ENCODE measurements at places on chromosomes 2 and 18. TPM values are rescaled to one million over a fixed set of nuclear protein-coding genes. Genes with fewer than 3 reads are reported as not detected.

GKN1 gene
- polyA plus RNA-seq = not detected

STAM2 gene
- 10.1 TPM for polyA plus RNA-seq

YES1 gene
- polyA plus RNA-seq = 16.7 TPM

NEB gene
- not detected for polyA plus RNA-seq

SERPINB11 gene
- 0.12 TPM for polyA plus RNA-seq

BBS5 gene
- 4.4 TPM for polyA plus RNA-seq

STAT4 gene
- 0.47 TPM for polyA plus RNA-seq

- no peak for DNase-seq
Measured at GRCh38 chr2:170823088-170823897, 6.6 kb downstream of the GAD1 start.

- no peak for DNase-seq
Measured at GRCh38 chr2:106232638-106233349, 38.7 kb upstream of the UXS1 start.

DNA sequence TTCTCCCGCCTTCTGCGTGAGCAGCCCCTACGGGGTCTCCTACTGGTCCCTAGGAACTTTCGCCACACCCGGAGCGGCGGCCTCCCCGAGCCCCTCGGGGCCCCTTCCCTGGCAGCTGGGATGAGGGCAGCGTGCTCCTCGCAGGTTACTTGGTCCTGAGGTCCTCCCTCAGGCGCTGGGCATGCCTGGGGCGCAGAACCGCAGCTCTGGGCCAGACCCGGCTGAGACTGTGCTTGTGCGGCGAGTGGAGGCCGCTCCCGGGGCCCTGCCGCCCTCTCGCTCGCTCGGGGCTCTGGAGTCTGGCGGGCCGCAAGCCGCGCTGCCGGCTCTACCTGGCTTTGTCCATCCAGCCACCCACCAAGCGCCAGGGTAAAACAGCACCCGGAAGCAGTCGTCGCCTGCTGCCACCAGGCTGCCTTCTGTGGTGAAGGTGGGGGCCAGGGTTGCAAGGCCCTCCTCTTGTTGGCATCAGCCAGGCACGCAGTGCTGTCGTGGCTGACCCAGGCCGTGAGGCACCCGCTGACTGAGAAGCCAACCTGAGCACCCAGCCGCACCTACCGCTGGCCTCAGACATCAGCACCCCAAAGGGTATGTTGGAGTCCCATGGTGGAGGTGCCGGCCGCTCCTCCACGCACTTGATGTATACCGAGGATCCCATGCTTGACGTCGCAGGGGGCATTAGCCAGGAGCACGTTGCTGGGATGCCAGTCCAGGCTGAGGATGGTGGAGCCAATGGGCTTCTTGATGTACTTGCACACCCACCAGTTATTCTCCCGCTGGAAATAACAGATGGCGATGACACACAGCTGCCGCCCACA is 46.1 kb upstream of the PTH2R start:
- no peak for DNase-seq

DNA sequence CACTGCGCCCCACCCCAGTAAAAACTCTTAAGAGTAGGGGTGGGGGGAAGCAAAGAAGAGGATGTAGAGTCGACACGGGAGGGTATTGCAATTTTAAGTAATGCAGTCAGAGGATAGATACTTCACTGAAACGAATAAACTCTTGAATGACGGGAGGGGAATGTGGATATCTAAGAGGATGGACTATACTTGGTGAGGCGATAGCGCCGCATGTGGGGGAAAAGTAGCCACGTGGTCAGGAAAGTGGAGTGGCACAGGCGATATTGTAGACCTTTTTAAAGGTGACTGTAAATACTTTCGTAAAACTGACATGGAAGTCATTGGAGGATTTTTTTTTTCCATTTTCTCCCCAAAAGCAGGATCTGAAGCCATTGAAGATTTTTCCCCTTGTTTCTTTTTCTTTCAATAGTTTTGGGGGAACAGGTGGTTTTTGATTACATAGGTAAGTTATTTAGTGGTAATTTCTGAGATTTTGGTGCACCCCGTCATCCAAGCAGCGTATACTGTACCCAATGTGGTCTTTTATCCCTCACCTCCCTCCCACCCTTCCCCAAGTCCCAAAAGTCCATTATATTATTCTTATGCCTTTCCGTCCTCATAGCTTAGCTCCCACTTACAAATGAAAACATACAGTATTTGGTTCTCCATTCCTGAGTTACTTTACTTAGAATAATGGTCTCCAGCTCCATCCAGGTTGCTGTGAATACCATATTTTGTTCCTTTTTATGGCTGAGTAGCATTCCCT is 13.8 kb downstream of the CLK1 start:
- DNase-seq = no peak

- no peak for DNase-seq
Measured at GRCh38 chr2:84088656-84089055, 370.4 kb downstream of the SUCLG1 start.

- no peak for DNase-seq
Measured at GRCh38 chr2:24642351-24642750, 150.8 kb downstream of the PTRHD1 start.

DNA sequence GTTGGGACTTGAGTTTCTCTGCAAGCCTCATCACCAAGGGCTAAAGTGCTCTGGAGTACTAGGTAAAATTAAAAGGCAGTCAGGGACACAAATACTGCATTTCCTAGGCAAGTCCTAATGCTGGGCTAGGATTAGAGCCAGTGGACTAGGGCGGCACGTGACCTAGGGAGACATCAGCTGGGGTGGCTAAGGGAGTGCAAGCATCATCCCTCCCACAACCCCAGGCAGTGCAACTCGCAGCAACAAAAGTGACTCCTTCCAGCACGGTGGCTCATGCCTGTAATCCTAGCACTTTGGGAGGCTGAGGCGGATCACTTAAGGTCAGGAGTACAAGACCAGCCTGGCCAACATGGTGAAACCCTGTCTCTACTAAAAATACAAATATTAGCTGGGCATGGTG is 30.7 kb upstream of the UPP2 start:
- no peak for DNase-seq

DNA sequence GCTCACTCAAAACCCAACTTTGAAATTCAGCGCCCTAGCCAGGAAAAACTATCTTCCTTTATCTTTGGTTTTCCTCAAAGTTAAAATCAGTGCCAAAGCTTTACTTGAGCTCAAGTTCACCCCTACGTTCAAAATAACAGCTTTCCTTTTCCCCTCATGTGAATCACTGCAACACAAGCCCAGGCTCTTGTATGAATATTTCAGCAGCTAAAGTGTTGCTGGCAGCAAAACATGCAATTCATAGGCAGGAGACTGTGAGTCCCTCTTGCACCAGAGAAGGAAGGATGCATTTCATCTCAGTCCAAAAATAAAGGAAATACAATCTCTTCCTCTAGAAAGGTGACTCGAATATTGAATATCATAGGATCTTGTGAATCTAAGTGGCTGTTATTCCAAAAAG is 461.3 kb upstream of the SOX11 start:
- DNase-seq = no peak

DNA sequence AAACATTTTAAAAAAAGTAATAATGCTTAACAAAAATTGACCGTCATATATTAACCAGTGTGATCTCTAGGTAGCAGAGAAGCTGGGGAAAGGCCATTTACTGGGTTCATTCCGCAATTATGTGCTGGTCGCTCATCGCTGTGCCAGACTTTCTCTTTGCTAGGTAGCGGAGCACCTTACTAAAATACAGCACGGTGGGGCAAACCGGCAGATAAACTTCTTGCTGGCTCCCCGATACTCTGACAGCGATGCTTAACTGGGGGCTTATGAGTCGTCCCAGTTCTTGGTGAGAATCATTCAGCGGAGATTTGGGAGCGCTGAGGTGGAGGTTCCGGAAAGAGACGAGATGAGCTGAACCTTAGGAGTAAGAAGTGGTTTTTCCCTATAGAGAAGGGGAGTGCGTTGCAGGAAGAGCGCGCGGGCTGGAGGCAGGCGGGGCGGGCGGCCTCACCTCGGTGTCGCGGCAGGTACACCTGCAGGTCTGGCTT is 605 bp downstream of the C2orf68 start:
- DNase-seq = no peak

DNA sequence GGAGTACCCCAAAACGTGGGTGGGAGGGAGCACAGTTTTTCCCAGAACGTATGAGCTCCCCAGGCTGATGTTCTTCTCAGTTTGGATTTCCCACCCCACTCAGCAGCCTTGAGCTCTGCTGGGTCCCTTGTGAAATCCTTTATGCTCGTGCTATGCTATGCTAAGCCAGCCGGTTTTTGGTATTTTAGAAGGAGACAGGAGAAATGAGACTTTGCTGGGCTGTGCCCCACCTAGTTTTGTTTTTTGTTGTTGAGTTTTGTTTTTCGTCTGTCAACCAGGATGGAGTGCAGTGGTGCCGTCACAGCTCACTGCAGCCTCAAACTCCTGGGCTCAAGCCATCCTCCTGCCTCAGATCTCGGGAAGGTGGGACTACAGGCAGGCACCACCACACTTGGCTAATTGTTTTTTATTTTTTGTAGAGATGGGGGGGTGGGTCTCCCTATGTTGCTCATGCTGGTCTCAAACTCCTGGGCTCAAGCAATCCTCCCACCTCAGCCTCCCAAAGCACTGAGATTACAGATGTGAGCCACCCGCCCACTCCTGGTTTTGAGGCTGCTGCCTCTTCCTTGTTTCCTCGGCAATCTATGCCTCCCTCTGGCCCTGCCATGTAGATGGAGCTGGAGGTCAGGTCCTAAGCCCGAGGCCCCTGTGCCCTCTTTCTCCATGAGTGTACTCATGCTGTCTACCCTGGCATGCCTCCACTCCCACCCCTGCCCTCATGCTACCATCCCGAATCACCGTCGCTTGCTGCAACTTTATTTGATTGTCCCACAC is 17.5 kb upstream of the MGAT4A start:
- DNase-seq = no peak

DNA sequence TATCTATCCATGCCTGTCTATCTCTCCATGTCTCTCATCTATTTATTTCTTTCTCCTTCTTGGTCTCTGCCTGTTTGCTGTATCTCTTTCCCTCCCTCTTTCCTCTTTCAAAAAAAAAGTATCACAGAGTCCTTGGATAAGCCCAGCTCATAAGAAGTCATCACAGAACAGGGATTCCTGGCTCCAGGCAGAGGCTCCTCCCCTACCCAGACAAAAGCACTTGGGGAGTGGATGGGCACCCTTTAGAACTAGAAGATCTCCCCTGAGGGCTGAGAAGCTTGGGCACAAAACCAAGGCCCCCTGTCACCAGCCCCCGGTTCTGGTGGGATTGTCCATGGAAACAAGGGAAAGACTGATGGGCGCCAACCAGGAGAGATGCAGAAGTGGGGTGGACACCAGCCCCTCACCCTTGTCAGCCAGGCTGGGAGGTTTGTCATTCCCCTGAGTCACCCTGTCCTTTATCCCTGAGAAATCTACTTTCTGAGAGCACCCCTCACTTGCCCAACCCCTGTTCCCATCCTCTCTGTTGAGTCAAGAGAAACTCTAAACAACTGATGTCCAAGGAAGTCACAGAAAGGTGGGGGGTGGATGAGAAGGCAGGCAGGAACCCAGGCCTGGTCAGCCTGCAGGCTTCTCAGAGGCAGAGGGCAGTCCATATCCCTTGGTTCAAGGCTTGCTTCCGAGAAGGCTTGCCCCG is 127.1 kb downstream of the TNS1 start:
- peak; percentile 57 for DNase-seq

GRCh38 chr2:36478332-36478738 is 119.6 kb downstream of the FEZ2 start:
- DNase-seq = peak; percentile 96

GRCh38 chr2:84375020-84375419 is 84.1 kb downstream of the SUCLG1 start:
- no peak for DNase-seq
